ENCODE measurements at places on chromosomes 2 and 18.

DNA sequence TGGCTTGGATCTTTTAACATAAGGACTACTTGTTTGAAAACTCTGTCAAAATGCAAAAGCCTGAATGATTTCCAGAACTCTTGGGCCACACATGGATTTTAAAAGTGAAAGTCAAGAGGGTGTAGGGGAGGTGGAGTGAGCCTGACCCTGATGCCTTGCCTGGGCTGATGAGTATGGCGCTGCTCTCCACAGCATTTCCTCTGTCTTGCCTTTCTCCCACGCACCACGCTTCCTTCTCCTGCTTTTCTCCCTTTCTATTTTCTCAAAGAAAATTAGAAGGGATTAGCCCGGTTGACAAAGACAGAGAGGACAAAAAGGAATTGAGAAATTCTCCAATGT, 207.0 kb upstream of the CCDC68 start:
- no peak for DNase-seq

DNA sequence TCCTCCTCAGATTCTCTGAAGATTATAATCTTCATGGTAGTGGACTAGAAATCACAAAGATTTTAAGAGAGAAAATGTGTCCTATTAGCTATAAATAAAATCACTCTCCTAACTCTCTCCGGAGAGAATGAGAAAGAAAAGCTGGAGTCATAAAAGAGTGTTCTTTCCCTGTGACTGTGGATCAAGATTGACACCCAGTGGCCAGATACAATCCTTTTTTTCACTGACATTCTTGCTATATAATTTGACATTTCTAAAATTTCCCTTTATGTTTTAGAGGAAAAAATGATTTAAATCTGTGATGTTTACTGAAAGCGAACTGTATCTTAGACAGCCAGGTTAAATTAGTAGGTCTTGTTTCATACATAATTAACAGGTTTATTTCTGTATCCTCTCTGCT, 35.4 kb upstream of the LRP2 start:
- DNase-seq, result peak; percentile 2

- no peak for DNase-seq
Measured at GRCh38 chr2:21454839-21455238, 331.1 kb downstream of the TDRD15 start.

DNA sequence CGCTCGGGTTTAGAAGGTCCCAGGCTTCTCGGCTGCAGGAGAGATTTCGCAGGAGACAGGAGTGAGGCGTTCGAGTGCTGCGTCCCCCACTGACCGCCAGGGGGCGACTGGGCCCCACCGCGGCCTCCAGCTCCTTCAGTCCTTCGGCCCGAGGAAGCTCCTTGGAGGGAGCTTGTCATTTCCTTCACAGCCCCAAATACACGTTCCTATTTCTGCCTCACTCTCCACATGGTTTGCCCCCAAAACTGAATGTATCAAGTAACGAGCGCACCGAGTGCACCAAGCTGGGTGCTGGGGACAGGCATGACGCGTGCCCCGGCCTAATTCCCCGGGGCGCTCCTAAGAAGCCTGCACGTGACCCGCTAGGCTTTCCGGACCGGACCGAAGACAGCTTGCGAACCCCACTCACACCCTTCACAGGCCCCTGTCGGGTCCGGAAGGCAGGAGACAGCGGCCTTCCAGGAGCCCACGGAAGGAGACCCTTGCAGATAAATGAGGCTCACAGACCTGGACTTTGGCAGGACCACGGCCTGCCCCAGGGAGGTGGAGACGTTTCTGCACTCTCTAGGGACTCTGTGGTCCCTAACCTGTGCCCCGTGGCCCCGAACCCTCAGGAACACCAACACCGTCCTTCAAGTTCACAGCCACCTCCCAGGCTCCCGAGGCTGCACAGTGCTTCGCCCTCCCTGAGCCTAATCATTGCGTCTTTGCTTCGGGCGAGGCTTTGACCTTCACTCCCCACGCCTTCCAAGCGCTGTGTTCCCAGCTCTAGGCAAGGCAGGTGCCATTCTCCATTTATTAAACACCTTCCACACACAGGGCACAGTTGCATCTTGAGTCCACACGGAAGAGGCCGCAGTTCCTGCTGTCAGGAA, 13.0 kb upstream of the FAHD2A start:
- DNase-seq, result peak; percentile 29

GRCh38 chr2:46195819-46196218, 101.4 kb upstream of the EPAS1 start:
- DNase-seq, result no peak

- DNase-seq, result no peak
Measured at GRCh38 chr2:119536707-119537106, 7.5 kb upstream of the CFAP221 start.

DNA sequence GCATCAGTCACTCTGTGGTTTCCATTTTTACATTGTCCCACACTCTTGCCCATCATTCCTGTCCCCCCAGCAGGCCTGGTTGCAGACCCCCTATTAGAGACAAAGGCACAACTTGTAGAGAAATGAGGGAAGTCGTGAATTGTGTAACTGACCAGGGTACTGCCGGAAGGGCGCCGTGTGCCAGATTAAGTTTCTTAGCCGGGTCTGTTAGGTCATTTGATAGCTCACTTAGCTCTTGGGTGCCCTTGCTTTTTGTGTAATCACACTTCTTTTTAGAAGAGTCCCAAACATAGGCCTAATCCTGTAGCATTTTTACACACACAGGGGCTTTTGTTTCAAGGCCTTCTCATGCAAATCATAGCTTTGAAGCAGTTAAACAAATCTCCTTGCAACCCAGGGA, 87.2 kb downstream of the CTAGE1 start:
- DNase-seq, result no peak

DNA sequence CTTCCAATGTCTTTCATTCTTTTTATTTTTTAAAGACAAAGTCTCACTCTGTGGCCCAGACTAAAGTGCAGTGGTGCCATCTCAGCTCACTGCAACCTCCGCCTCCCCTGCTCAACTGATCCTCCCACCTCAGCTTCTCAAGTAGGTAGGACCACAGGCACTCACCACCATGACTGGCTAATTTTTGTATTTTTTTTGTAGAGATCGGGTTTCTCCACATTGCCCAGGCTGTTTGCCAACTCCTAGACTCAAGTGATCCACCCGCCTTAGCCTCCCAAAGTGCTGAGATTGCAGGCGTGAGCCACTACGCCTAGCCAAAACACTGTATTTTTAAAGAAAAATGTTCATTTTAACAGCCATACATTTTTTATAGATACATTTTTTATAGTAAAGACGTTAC, 12.7 kb downstream of the GCKR start:
- DNase-seq, result no peak

GRCh38 chr2:25112113-25112512, 56.3 kb downstream of the POMC start:
- DNase-seq, result no peak
